Stimulated activated CD4-positive, alpha-beta T cell treated with anti-CD3 and anti-CD28 coated beads, TNF-alpha, amount 100 ng/mL, for 1 hour (primary cell): ENCODE measurements at places on chromosomes 3 and 15.

- no peak for DNase-seq
Observed at GRCh38 chr3:46663591-46664135, 29.8 kb downstream of the ALS2CL start.

- no peak for DNase-seq
Observed at GRCh38 chr3:158773845-158774830, 27.7 kb upstream of the MFSD1 start.

GRCh38 chr15:89654847-89655805 is at the start of gene KIF7:
TSS of gene KIF7 (minus strand) at chr15:89655467. CDS start at chr15:89652930, 2,537 bp downstream.
- DNase-seq = no peak

DNA sequence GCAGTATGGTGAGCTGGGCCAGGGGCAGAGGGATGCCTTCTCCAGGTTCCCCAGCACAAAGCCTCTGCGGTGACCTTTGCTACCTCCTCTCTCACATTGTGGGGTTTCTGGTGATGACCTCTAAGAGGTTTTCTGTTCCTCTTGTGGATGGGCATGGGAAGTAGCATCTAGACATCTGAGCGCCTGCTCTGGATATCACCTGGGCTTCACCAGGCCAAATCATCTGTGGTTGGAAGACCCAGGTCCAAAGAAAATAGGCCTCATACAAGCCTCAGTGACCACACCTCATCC is 7.0 kb downstream of the APEH start:
- no peak for DNase-seq

DNA sequence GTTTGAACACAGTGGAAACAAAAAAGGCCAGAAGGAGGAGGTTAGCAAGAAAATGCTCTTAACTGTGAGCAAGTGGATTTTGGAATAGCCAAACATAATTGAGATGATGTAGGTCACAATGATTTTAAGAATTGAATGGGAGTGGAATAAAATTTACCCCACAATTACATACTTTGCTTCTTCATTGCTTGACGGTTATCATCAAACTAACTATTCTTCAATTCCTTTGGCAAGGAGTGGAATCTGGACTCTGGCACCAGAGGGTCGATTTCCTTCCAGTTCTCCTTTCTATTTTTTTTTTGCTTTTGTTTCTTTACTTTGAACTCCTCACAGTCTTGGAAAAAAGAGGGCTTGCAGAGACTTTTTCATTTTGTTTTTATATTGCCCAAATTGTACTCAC is 634.5 kb upstream of the TGFBR2 start:
- DNase-seq = no peak

DNA sequence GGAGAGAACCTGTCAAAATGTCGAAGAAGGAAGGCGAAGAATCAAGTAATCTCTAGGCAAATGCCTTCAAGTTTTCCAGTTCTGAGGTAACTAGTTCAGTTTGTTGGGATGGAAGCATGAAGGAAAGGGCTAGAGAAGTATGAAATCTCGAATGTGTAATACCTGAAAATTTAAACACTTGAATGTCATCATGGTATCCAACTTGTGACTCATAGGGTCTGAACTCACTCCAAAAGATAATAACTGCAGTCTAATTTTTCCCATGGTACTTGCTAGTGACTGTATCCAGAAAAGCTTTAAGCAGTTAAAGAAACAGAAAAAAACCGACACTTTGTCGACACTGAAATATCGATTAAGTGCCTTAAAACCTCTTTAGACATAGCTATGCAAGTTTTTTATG is 102.9 kb upstream of the CHRM5 start:
- DNase-seq = no peak

GRCh38 chr3:89622063-89622700 is 514.8 kb downstream of the EPHA3 start:
- DNase-seq = no peak

GRCh38 chr3:102699819-102700140 is 265.0 kb downstream of the ZPLD1 start:
- no peak for DNase-seq

- DNase-seq = no peak
Observed at GRCh38 chr15:50628421-50628820, 58.2 kb downstream of the TRPM7 start.

- DNase-seq = no peak
Observed at GRCh38 chr3:175207361-175207760, 348.2 kb downstream of the NAALADL2 start.

- no peak for DNase-seq
Observed at GRCh38 chr15:77118882-77119321, 48.0 kb upstream of the TSPAN3 start.

GRCh38 chr15:66252685-66253417 is 699 bp downstream of the MEGF11 start:
- DNase-seq = no peak

GRCh38 chr15:50576166-50576565 is 29.7 kb upstream of the USP50 start:
- no peak for DNase-seq

DNA sequence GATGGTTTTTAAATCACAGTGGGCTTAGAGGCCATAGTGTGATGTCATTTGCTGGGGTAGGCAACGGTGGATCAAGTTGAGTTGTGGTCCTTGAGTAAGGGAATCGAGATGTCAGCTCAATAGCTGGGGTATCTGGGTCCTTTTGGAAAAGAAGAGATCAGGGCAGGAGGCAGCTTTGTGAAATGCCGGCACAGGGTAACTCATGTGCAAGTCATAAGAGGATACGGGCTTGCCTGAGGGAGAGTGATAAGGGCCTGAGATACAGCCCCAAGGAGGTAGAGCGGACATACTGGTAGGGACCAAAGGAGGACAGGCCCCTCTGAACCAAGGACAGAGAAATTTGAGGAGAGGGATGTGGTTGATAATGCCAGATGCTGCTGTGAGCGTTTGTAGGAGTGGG is 4.2 kb upstream of the FAM131A start:
- no peak for DNase-seq

GRCh38 chr3:156741935-156742334 is 67.5 kb downstream of the TIPARP start:
- DNase-seq = no peak

GRCh38 chr3:112646623-112647022 is 5.7 kb upstream of the CCDC80 start:
- DNase-seq = no peak

- DNase-seq = no peak
Observed at GRCh38 chr3:7637694-7638093, 776.8 kb downstream of the GRM7 start.

DNA sequence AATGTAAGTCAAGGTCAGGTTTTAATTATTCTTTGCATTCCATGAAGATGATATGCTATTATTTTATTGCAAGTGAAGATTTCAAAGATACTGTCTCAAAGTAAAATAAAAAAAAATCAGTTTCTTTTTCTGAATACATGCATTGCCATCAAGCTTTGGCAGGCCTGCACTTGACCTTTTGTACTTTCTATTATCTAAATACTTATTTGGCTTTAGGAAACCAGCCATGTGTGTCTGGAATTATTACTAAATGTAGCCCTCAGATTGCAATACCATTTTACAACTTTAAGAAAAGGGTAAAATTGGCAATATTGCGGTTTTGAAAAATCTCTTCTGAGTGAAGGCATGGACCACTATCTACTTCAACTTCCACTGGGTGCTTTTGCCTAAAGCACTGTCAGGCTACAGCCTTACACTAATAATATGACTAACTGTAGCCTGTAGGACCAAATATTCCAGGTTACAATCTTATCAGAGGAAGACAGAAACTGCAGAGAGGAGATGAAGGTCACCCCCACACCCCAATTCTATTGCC is 349.4 kb upstream of the DCBLD2 start:
- no peak for DNase-seq

- DNase-seq = no peak
Observed at GRCh38 chr3:176328198-176328597, 869.1 kb downstream of the TBL1XR1 start.

- DNase-seq = no peak
Observed at GRCh38 chr3:171732756-171733155, 77.5 kb downstream of the PLD1 start.

DNA sequence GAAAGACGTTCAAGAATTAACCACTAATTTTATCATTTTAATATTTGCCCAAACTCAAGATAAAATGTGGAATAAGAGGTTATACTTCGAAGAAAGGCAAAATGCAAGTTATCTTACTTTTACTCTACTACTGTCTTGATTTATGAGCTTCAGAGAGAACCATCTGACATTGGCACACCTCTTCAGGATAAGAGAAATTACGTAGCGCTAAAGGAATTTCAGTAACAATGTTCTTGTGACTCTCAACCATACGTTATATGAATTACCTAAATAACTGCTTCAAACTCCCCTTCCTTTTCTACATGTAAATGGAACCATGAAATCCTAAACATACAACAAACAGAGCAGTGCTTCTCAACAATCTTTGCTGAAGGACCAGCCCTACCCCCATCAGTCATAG is 96.8 kb downstream of the ZNF385D start:
- DNase-seq = no peak

- no peak for DNase-seq
Observed at GRCh38 chr15:25803036-25803435, 60.1 kb downstream of the ATP10A start.

- DNase-seq = no peak
Observed at GRCh38 chr3:81816473-81817250, 55.2 kb upstream of the GBE1 start.

DNA sequence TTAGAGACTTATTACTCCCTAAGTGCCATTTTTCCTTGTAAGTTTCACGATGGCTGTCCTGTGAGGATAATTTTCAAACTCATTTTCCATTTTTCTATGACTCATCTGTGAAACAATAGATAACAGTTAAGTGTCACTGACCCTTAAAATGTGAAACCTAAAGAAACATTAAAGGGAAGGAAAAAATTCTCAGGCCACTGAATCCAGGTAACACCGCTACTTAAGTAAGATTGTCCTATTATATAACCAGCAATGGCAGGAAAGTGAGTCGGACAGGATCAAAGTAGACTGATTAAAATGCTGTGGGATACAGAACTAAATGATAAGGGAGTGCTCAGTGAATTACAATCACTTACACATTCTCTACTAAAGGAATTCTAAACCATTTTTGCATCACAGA is 12.4 kb downstream of the PLD1 start:
- no peak for DNase-seq

DNA sequence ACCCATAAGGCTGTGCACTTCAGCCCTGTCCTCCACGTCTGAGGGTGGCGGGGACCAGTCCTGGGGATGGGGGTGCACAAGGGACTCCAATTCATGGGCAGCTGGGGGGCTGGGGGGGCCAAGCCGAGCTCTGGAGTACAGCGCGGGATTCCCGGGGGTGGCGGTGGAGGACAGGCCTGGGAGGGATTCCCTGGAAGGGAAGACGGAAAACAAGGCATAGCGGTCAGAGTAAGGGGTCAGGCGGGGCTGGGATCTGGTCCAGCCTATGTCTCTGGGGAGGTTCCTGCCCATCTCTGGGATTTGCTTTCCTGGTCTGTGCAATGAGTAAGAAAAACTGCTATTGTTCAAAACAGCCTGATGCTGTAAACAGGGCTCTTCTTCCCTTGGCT is 8.1 kb upstream of the IGDCC3 start:
- no peak for DNase-seq

DNA sequence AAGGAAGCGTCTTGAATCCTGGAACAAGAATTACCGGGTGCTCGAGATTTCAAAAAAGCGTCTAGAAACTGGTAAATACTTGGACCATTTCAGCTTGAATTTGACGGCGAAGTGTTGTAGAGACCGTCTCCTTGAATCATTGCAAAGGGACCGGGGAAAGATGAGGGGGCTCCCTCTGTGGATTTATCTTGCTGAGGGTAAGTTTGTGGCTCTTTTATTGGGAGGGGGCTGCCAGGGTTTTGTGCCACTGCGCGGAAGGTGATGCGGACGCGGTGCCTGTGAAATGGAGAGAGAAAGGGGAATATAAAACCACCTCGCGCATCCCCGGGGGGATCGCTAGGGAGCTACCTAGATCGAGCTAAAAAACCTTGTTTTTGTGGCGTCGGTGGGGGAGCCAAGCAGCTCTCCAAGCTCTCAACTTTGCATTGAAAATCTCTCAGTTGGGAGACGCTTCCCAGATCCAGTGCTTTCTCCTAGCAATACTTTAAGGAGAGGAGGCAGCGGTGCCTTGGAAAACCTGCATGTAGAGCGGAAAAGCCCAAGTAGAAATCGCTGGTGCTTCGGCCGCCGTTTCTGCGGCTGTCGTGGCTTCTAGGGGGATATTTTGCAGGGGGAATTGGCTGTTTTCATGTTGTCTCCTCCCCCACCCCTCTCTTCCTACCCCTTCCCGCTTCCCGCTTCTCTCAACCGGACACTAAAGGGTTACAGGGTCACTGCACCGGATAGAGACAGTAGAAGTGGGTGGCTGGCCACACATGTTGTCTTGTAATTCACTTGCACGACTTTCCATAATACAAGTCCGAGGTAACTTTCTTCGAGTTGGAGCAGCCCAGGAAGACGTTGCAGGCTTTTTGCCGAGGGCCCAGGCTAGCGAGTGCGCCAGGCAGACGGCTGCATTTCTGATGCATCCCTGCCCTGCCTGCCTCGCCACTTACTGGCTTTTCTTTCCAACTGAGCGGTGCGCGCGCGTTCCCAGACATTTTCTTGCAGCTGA is 187.6 kb downstream of the NLGN1 start:
- DNase-seq = no peak

DNA sequence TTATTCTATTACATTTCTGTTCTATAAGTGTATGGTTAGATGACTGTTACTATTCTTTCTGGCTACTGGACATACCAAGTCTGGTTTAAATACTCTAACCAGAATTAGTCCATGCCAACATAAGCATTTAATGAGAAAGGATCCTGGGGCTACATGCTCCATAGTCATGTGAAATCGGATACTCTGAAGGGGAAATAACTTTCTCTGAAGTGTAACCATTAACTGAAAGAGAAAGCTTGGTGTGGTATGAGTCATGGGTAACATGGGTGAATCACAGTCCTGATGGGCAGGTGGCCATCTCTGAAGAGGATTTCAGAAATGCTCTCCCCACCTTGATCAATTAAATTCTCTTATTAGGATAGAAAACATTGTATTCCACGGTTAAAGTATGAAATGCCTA is 69.4 kb downstream of the FHIT start:
- no peak for DNase-seq

DNA sequence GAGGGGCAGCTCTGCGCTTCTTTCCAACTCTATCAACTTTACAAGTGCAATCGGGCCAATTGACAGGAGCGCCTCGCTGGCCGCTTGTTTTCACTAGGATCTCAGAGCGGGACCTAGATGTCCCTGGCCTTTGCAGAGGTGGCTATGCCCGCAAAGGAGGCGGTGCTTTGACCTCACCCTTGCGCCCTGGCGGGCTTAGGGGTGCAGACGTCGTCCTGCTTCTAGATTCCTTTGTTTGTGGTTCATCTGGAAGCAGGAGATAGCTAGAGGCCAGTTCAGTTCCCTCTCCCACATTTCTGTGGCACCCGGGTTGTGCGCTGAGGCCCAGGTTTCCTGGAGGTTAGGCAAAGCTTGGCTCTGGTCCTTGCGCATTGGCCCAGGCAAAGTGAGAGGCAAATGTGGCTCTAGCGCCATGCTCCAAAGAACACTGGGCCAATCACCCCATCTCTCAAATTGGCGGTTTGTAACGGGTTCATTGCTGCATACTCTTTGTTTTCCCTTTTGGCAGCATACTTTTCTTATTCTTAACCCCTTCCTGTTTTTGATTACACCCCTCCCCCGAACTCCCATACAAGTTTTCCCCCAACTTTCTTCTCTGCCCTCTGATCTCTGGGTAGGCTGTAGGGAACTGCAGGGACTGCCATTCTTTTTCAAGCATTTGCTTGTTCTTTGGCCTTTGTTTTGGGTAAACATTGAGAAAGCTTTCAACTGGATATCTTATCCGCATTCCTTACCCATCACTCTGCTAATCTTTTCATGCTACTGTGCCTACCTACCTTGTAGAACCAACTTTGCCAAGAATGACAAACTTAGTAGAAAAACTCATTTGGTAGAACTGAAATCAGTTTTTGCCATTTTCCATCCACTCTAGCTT is 1.4 kb downstream of the PPM1L start:
- DNase-seq = no peak
